CD4-positive, alpha-beta T cell (primary cell): ENCODE measurements at places on chromosomes 13 and 19.

DNA sequence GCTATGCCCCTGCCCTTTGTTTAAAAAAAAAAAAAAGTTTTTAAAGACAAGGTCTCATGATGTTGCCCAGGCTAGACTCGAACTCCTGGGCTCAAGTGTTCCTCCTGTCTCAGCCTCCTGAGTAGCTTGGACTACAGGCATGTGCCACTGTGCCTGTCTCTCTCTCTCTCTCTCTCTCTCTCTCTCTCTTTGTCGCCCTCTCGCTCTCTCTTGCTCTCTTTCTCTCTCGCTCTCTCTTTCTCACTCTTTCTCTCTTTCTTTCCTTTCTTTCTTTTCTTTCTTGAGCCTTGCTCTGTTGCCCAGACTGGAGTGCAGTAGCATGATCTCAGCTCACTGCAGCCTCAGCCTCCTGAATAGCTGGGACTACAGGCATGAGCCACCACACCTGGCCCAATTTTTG is 7.5 kb downstream of the COX6B1 start:
- DNase-seq: no peak

DNA sequence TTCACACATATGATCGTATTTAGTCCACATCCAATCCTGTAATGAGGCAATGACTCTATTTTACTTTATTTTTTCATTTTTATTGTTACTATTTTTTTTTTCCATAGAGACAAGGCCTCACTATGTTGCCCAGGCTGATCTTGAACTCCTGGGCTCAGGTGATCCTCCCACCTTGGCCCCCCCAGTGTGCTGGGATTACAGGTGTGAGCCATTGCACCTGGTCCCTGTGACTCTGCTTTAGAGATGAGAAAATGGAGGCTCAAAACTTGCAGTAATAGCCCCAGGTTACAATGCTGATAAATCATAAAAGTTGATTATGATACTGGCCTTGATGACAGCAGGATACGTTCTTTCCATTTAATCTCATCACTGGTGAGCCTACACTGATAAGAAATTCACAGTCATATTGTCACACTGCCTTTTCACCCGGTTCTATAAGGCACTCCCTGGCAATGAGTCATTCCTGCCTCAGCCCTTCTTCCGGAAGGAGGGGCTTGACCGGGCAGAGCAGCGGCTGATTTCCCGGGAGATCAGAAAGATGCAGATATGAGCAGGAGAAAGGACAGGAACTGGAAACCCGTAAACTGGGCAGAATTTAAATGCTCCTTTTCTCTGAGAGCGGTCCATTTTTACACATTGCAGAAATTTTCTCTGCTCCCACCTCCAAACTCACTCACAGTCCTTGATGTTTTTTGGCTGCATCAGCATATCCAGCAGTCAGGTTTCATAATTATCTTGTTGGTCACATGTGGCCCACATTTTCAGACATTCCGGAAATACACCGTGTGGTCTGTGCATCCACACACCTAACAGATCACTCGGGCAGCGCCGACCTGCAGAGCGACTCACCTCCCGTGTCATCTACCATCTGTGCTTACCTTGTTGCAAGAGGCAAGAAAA is 616.4 kb downstream of the EFNB2 start:
- no peak for DNase-seq

DNA sequence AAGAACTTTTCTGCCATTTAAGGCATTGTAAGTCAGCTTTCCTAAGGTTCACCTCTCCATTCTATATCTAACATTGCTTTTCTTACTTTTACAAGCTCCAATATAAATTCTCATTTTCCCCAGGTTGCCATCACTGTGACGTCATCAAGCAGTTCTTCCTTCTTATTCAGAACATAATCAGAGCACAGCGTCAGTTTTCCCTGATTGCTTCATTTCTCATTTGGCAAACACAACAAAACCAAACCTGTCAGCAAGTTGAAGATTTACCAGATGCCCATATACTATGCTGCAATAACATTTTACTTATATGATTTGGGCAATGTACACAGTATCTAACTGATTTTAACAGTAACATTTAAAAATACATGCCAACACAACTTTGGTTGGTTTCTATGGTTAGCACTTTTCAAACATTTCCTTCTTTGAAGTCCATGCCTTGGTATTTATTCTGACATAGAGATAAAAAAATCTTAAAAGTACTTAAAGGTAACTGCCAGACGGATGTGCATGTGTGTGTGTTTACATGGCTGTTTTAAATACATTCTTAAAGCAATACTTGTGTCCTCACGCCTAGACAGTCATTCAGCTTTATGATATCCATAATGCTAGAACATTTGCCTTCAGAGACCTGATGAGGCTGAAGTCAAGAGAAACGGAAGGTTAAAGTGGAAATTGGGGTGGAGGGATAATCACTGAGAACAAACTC is 264.0 kb downstream of the KLF12 start:
- no peak for DNase-seq

GRCh38 chr13:44422755-44423643 is 49.4 kb downstream of the SERP2 start:
- no peak for DNase-seq

DNA sequence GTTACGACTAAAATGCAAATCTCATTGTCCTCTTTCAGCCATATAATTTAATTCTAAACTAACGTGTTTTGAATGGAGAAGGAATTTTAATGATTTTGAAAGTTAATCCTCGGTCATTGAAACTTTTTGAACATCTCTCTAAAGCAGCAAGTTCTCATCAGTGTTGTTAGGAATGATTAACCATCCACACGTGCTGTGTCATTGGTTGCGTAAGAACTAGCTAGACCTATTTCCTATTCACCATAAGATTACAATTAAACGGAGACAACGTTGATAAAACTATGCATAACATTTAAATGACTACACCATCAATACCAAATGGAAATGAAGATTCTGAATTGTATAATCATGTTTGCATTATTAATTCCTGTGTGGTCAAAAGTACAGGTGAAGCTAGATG is 155.6 kb upstream of the IRS2 start:
- DNase-seq: no peak
